ENCODE measurements at places on chromosomes 16 and 17.

- DNase-seq: no peak
Observed at GRCh38 chr17:57735707-57736106, 9.4 kb downstream of the CCDC182 start.

DNA sequence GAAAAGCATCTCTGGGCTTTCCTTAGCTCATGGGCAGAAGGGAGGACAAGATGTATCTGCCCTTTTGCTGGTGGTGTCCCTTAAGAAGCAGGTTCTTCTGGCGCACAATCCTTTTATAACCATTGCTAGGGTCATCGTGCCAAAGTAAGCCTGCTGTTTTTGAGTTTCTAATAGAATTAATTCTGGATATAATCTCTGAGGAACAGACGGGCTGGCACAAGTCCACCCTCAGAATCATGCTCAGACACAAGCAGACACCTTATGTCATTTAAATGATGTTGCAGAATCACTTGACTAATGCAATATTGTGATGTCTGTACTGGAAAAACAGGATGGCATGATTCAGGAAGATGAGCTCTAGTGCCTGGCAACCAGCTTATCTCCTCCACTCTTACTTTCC, 18.8 kb upstream of the MMD start:
- no peak for DNase-seq

GRCh38 chr16:87828907-87829621, 40.2 kb downstream of the SLC7A5 start:
- no peak for DNase-seq

- DNase-seq: no peak
Observed at GRCh38 chr17:64097196-64097936, 32.6 kb downstream of the ERN1 start.

DNA sequence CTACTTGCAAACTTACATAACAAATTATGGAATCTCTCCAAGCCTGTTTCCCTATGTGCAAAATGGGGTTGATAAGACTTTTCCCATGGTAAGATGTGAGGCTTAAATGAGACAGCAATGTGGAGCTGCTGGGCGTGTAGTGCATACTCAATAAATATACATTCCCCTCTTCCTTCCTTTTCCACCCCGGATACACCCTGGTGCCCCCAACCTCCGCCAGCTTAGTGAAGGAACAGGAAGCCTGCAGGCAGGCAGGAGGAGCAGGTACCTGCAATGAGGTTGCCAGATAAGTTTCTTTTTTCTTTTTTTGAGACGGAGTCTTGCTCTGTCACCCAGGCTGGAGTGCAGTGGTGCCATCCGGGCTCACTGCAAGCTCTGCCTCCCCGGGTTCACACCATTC, 14.9 kb downstream of the C17orf50 start:
- DNase-seq: no peak

DNA sequence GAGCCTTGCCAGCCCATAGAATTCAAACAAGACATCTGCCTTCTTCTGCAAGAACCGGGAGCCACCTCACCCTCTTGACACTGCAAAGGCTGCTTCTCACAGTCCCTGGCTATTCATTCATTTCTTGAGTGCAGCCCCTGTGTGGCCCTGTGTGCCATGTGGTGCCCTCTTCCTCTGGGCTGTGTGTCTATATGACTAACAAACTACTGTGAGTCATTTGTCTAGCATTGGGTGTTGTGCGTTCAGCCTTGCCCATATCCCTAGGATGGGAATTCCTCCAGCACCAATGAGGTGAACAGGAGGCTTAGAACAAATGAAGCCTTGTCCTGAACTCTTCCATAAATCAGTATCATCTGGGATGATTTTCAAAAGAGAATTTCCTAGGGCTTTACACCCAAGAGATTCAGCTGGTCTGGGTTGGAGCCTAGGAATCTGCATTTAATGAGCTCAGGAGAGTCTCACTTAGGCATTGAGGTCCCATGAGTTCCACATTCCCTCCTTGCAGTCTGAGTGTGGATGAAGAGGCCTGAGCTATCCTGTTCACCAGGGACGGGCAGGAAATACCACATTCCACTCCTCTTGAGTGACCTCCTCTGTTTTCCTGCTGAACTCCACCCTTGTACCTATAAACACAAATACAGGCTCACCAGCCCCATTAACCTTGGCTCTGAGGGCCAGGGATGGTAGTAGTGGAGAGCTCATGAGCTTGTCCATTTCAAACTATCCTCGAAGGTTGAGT, 308.7 kb upstream of the N4BP1 start:
- no peak for DNase-seq

- DNase-seq: no peak
Observed at GRCh38 chr16:72764015-72764654, 283.8 kb downstream of the ZFHX3 start.

DNA sequence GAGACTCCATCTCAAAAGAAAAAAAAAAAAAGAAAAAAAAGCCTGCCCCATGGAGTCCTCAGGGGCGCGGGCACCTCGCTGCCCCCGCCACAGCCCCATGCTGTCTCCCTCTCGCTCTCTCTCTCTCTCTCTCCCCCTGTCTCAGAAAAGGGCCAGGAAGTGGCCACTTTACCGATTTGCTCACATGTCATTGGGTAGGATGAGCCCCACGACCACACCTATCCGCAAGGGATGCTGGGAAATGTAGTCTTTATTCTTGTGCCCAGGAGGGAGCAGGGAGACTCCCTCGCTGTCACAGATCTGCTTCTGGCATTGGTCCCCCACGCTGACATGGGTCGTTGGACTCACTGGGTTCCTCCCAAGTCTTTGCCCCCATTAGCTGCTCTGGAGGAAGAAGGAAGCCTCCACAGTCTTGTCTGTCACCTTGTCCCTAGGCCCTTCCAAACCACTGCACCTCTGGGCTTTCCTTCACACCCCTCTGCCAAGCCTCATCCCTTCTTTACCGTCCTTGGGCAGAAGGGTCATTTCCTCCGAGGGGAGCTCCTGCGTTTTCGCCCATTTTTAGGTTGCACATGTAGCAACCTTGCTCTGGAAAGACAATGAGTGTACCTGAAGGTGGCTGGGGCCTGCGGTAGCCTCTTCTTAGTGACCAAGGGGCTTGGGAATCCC, 6.9 kb upstream of the GJD3 start:
- peak; percentile 37 for DNase-seq

Measured in NCI-H2029 treated with DMSO at 0.1 percent for 48 hours (cell line).